ENCODE measurements at places on chromosomes 3 and 15.

GRCh38 chr3:145952536-145952935 is 208.4 kb downstream of the PLOD2 start:
- DNase-seq, result no peak

DNA sequence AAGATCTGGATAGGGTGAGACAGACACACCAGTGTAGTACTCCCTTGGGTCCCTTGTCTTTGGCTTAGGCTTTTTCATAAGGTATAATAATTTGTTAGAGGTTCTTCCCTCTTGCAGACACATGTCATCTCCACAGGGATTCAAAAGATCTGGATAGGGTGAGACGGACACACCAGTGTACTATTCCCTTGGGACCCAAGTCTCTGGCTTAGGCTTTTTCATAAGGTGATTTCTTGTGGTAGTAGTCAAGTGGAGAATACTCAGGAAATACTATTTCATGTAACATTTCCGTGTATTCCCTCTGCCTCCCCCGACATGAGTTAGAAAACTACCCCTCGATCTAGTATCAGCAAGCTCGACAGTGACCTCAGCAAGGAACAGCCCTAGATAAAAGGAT is 954 bp upstream of the MAPKBP1 start:
- no peak for DNase-seq

- peak; percentile 42 for DNase-seq
These were observed 13.3 kb upstream of the TM4SF1 start for GRCh38 chr3:149390772-149391212.

- no peak for DNase-seq
These were observed 648.3 kb upstream of the CFAP20DC start for GRCh38 chr3:59698091-59698490.

GRCh38 chr3:46191730-46192129 is 16.4 kb downstream of the CCR1 start:
- no peak for DNase-seq

GRCh38 chr3:75220932-75221331 is 443.2 kb upstream of the FRG2C start:
- DNase-seq, result no peak

GRCh38 chr3:169686874-169687273 is 23.4 kb upstream of the MECOM start:
- no peak for DNase-seq

- DNase-seq, result peak; percentile 34
These were observed 856 bp downstream of the TMEM40 start for GRCh38 chr3:12758025-12758781.

DNA sequence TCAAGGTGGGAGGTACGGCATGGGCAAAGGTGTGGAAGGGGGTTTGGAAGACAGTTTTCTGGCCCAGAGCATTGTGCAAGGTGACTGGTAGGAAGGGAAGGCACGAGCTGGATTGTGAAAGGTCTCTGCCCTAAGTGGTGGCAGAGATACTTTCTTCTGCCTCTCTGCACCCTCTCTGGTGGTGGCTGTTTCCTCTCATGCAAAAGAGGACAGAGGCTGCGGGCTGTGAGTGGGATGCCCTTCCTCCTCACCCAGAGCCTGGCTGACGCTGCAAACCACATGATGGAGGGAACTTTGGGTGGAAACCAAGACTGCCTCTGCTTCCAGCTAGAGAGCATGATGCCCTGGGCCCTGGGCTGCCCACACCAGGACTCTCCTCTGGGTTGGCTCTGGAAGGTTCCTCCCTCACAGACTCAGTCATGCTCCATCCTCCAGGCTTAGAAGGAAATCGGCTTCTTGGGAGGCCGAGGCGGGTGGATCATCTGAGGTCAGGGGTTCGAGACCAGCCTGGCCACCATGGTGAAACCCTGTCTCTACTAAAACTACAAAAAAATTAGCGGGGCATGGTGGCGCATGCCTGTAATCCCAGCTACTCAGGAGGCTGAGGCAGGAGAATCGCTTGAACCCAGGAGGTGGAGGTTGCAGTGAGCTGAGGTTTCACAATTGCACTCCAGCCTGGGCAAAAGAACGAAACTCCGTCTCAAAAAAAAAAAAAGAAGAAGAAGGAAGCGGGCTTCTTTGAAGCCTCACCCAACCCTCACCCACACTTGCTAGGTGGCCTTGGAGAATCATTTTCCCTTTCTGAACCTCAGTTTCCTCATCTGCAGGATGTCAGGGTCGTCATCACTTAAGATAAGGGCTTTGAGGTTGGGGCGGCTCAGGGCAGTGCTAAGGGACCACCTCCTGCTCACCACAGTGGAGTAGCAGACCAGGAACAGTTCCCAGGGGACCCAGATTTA is 8.3 kb downstream of the PSTPIP1 start:
- no peak for DNase-seq

DNA sequence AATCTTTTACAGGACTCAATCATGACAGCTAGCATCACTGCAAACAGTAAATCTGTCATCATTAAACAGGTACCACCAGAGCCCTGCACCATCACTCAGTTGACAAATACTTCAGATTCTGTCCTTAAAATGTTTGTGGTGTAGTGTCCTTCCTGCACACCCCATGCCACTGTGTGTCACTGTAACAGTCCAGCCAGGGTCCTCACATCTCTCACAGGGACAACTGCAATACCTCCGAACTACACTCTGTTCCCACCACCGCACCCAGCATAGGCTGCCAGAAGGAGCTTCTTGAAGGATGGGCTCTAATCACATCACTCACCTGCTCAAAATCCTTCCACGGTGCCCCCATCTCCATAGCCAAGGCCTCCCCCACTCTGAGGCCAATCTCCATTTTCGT is 90.2 kb upstream of the FGF12 start:
- DNase-seq, result no peak

DNA sequence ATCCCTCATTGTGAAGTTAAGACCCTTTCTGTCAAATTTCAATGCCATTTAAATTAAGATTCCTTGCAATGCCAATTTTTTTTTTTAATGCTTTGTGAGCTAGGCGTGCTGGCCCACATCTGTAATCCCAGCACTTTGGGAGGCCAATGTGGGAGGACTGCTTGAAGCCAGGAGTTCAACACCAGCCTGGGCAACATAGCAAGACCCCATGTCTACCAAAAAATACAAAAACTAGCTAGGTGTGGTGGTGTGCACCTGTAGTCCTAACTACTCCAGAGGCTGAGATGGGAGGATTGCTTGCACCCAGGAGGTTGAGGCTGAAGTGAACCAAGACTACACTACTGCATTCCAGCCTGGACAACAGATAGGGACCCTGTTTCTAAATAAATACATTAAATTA is 5.6 kb upstream of the SH3BP5 start:
- DNase-seq, result no peak

- DNase-seq, result no peak
These were observed 58.5 kb upstream of the UTS2B start for GRCh38 chr3:191388823-191389222.

DNA sequence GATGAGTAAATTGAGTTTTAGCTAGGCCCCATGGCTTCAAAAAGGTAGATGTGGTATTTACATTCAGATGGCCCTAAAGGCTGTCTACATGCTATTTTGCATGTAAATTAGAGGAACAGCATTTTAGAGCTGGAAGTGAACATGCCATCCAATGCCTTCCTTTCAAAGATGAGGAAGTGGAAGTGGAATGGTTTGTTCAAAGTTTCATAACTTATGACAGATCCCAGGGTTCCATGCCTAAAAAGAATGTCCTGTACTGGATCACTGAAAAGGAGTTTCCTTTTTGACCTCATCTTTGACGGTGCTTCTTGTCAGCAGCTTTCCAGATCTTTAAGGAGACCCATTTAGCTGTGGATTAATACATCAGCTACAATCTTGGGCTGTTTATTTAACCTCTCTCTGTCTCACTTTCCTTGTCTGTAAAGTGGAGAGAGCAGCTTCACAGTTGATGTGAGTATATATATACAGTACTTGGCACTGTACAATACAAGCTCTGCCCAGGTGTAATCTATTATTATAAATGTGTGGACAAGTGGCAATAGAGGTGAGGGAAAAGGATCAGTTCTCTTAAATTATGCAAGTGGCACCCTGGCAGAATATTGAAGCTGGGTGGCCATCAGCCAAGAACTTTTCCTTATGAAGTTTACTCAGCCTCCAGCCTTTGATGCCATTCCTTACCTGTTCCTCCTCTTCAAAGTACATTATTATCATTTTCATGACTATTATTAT is 68.7 kb upstream of the GOLGA8B start:
- no peak for DNase-seq

GRCh38 chr3:182308328-182308727 is 485.0 kb upstream of the ATP11B start:
- no peak for DNase-seq

- no peak for DNase-seq
These were observed 600.5 kb downstream of the PYDC2 start for GRCh38 chr3:192061426-192061825.

DNA sequence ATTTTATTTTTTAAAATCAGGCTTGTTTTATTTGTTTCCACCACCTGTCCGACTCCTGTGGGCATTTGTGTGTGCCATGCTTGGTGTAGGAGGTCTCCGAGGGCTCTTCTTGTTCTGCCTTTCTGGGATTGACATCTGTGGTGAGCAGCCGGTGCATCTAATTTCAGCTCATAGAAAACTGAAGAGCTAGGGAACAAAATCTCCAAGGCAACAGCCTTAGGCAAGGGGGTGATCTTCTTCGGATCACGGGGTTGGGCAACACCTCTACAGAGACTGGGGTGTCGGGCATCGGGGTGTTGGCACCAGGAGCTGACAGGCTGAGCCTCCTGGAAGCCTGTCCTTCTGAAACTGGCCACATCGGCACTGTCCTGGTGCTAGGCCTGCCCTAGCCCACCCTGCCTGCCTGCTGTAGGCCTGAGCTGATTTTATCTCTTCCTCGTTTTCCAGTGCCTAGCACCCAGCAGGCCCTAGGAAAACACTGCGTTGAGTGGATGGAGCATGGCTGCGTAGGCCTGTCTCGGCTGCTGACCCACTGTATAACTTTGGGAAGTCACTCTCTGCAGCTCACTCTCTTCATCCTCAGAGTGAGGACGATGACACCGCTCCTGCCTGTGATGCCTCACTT is 10.3 kb downstream of the CHCHD6 start:
- no peak for DNase-seq

DNA sequence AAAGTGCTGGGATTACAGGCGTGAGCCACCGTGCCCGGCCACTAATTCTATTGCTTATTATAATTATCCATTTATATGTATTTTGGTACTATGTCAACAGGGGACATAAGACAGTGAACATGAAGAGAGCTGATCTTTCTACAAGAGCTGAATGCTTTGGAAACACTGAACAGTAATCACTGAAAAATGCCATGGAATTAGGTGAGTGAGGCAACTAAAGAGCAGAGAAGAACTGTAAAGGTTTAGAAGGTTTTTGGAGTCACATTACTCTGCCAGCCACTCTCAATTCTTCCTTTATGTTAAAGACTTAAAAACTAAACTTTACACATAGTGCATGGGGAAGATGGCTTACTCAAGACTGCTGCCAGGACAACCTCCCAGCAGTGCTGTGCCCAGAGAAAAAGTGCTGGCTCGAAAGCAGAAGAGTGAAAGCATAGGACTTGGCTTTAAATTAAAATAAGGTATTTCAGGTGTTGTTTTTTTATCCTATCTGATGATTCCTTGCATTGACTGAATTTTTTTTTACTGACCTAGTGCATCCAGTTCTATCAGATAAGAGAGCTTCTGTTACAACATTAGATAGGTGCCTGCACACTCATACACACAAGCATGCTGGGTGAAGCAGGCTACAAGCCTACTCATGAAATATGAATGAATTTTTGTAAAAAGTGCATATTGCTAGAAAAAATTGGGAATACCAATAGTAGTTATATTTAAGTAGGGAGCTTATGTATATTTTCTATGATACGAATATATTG is 28.7 kb upstream of the CACNA2D3 start:
- DNase-seq, result no peak

DNA sequence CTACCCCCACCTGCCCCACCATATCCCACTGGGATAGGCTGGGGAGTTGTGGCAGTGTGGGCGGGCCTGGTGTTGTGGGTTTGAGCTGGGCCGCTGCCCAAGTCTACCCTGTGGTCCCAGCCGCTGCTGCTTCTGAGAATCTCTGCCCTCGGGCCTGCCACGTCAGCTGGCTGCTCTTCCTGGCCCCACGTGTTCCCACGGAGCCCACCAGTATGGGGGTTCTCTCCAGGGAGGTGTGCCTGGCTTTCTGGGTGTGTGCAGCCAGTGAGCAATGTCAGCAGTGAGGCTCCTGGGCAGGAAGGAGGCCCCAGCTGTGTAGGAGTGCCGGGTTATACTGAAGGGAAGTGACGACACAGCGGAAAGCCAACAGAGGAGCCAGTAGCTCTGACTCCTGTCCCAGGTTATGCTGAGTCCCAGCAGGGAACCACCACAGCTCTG is 10.5 kb downstream of the GNAI2 start:
- peak; percentile 83 for DNase-seq

- DNase-seq, result peak; percentile 24
These were observed 5.2 kb downstream of the CAPN3 start for GRCh38 chr15:42364529-42364928.

- no peak for DNase-seq
These were observed 49.7 kb upstream of the DPH6 start for GRCh38 chr15:35595656-35596055.

- DNase-seq, result no peak
These were observed 17.1 kb upstream of the NANOGP8 start for GRCh38 chr15:35102186-35102585.

GRCh38 chr3:174444391-174444790 is 414.7 kb upstream of the NAALADL2 start:
- DNase-seq, result no peak

- no peak for DNase-seq
These were observed 58.3 kb downstream of the GPR171 start for GRCh38 chr3:151144760-151145159.

- no peak for DNase-seq
These were observed 156.2 kb downstream of the MEGF11 start for GRCh38 chr15:66097151-66098021.

DNA sequence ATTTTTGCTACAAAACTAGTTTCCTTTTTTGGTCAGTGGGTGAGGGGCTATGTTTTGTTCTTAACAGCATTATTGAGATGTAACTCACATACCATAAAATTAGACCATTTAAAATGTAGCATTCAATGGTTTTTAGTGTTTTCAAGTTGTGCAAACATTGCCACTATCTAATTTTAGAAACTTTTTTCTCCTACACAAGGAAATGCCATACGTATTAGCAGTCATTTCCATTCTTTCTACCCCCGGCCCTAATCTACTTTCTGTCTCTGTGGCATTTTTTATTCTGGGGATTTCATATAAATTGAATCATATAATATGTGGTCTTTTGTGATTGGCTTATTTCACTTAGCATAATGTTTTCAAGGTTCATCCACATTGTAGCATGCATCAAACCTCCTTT is 55.0 kb upstream of the TIPARP start:
- DNase-seq, result no peak

DNA sequence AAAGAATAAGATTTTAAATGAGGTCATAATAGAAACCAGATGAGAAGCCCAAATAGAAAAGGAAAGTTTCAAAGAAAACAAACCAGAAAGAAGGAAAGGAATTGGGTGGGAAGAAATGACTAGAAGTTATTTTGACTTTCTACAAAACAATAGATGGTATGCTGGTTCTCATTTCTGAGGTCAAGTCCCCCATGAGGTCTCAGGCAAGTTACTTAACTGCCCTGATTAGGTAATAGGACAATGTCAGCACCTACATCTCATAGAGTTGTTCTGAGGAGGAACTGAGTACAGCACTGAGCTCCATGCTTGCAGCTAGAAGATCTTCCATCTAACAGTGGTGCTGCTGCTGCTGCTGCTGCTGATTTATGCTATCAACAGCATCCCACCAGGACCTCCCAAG is 185.9 kb downstream of the ERC2 start:
- DNase-seq, result no peak

GRCh38 chr3:66609660-66610561 is 109.1 kb upstream of the LRIG1 start:
- peak; percentile 5 for DNase-seq

Data from RWPE1 (cell line).